ENCODE measurements at places on chromosomes 12 and 14.

- DNase-seq: no peak
Measured at GRCh38 chr12:73514672-73515071, 1023.0 kb upstream of the ATXN7L3B start.

- DNase-seq: peak; percentile 67
Measured at GRCh38 chr12:108633534-108634248, at the start of gene SELPLG. TSS of gene SELPLG (minus strand) at chr12:108633894. CDS start at chr12:108624307, 9,587 bp downstream.

DNA sequence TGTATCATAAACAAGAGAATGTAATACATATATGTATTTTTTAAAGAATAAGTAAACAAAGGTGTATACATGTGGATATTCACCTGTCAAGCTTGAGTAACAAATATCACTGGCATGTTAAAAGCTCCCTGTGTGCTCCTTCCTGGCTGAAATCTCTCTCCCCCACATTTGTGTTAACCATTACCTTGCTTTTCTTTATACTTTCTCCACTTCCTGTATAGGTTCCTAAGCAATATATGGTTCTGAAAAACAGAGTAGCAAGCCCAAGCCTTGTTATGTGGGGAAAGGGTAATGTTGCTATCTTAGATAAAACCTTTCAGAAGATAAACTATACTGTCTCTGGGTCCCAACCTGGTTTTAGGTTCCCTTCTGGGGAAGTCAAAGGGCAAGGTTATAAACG lies 32.3 kb upstream of the TBC1D30 start:
- DNase-seq: no peak

DNA sequence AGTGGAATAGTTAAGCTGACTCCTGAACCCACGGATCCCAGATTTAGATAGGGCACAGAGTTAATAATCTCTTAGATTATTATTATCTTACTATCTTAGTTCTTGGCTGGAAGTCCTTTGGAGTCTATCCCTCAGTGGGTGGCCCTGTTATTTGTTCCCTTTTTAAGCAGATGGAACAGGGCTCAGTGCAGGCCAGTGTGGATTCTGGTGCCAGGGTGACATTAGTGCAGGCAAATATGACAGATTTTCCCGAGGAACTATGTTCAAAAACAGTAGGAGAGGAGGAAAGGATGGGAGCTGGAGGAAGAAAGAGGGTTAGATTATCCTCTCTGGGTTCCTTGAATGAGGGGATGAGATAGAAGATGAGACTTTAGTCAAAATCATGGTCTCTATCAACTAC lies 41.4 kb upstream of the CISTR start:
- no peak for DNase-seq

GRCh38 chr12:3311491-3312103 lies 179.4 kb upstream of the PRMT8 start:
- no peak for DNase-seq

DNA sequence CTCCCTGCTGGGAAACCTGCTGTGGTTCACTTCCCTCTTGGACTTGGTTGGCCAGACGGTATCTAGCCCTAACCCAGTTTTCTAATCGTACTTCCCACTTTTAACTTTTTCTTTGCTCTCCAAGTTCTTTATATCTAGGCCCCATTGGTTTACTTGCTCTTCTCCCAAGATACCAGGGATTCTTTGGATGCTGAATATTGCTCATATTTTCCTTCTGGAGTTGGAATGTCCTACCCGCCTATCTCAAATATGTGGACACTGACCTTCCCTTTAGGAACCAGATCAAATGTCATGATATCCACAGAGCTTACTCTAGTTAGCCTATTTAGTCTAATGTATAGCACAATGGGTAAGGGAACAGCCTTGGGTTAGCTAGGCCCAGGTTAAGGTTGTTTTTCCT lies 228.6 kb downstream of the DACT1 start:
- DNase-seq: no peak

- DNase-seq: no peak
Measured at GRCh38 chr12:132524405-132524804, 34.5 kb downstream of the FBRSL1 start.

DNA sequence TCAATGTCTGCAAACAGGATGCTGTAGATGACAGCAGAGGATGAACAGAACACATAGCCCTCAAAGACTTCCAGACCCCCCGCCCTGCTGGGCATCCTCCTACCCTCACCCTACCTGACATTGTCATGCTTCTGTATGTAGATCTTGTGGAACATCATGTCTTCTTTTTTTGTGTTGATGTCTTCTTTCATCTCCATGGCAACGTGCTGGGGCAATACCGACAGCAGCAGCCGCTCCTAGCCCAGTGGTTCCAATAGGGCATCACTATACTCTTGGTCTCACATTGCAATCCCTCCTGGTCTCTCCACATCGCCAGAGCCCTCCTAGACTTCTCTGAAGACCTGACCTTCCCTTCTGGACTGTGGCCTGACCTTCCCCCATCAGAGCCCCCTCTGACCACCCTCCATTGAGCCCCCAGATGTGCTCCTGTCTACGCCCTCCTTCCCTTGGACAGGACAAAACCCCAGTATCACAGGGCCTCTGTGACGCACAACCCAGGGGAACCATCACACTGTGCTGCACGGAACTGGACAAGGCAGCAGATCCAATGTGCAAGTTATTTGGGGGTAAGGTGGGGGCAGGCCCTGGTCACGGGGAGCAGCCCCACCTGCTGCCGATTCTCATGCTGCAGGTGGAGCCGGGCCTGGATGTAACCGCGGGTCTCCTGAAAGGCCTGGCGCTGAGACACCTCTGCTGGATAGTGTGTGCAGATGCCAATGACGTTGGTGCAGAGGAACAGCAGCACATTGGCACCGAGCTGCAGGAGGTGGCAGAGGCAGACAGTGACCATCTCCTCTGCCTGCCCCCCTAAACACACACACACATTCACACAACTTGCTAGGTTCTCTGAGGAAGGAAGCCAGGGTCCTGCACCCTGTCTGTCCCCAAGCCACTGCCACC lies 11.1 kb downstream of the ADCY6 start:
- DNase-seq: no peak

GRCh38 chr12:128727999-128728398 lies 95.8 kb downstream of the SLC15A4 start:
- DNase-seq: no peak

DNA sequence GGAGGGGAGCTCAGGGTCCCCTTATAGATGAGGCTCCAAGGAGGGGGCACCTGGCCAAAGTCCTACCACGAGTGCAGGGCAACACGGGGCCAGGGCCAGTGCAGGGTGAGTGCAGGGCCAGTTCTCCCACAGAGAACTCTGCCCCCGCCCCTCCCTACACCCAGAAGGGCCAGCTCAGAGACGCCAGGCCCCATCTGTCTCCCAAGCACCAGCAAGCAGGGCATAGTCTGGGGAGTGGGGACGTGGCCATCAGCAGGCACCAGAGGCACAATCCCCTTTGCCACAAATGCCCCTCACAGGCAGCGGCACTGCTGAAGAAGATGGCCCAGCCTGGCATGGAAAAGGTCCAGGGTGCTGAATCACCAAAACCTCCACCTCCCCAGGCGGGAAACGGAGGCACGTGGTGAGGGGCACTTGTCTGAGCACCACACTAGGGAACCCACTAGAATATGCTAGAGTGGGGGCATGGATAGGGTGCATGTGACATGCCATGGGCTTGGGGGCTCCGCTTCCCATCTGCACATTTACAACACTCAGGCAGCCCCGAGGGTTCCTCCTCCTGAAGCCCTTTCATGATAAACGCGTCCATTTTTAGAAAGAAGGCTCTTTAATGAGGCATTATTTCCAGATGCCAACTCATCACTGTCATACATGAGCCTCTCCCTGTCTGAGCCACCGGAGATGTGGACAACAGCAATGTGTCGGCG lies 17.8 kb downstream of the CCDC85C start:
- no peak for DNase-seq

DNA sequence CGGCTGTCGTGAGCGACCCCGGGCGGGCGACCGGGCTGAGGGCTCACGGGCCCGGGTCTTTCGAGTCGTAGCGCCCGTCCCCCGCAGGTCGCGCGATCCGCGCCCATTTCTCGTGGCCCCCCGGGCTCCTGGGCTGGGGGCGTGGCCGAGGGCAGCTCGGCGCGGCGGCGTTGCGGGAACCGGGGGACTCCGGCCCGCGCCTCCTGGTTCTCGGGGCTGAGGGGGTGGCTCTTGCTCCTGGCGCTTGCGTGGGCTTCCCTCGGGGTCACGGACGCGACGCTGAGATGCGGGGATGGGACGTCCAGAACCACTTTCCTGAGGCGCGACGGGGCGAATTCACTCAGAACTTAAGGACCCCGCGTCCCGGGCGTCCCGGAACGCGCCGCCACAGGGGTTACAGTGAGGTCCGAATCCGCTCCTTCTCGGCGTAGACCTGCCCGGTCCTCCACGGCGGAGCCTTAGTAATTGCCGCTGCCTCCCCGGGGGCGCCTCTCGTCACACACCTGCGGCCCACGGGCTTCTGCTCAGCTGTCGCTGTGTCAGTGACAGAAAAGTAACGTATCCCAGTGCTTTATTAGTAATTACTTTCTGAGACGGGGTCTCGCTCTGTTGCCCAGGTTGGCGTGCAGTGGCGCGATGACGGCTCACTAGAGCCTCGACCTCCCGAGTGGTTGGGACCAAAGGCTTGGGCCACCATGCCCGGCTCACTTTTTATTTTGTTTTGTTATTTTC lies 606 bp downstream of the EP400 start:
- DNase-seq: no peak

GRCh38 chr12:69284131-69284530 lies 44.8 kb downstream of the CPSF6 start:
- DNase-seq: no peak

DNA sequence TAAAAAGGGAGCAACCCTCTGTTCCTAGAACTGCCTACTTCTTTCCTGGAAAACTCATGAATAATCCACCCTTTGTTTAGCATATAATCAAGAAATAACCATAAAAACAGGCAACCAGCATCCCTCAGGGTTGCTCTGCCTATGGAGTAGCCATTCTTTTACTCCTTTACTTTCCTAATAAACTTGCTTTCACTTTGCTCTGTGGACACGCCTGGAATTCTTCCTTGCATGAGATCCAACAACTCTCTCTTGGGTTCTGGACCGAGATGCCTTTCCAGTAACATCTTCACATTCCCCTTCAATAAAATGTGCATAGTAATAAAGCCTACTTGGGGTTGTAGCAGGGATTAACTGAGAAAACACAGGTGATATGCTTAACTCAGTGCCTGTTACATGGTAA lies 286.4 kb upstream of the AMIGO2 start:
- DNase-seq: no peak

DNA sequence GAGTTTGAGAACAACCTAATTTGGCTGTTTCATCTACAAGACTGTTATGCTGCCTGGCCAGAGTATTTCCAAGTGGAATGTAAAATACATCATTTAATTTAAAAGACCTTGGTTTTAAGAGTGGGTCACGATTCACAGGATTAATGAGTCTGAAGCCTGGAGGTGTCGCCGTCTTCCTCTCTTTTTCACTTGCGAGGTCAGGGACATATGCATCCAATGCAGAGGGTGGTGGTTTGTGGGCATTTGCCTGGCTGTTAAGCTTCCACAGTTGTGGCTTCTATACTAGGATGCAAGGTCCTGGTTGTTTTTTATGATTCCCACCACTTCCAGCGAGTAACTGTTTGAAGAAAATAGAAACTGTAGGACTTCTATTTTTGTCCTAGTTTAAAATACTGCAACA lies 22.8 kb upstream of the RASSF3 start:
- DNase-seq: no peak

- no peak for DNase-seq
Measured at GRCh38 chr12:88577537-88577936, 2.7 kb downstream of the KITLG start.

GRCh38 chr12:98260276-98260675 lies 255.1 kb upstream of the TMPO start:
- no peak for DNase-seq

DNA sequence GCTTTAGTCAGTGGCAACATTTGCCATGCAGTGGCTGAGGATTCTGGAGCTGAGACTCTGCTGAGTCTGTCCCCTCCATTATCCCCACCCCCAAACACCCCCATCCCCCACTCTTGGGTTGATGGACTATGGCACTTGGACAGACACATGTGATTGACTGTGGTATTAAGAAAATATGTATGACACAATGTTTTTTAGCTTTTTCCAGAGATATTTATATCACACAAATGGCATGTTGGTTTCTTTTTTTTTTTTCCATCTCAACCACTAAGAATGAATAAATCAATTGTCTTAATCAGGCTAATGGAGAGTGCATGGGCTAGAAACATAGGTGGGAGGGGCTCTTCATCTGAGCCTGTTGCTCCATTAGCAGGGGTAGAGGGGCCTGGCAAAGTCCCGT lies 30.7 kb upstream of the MAP1LC3B2 start:
- DNase-seq: no peak

DNA sequence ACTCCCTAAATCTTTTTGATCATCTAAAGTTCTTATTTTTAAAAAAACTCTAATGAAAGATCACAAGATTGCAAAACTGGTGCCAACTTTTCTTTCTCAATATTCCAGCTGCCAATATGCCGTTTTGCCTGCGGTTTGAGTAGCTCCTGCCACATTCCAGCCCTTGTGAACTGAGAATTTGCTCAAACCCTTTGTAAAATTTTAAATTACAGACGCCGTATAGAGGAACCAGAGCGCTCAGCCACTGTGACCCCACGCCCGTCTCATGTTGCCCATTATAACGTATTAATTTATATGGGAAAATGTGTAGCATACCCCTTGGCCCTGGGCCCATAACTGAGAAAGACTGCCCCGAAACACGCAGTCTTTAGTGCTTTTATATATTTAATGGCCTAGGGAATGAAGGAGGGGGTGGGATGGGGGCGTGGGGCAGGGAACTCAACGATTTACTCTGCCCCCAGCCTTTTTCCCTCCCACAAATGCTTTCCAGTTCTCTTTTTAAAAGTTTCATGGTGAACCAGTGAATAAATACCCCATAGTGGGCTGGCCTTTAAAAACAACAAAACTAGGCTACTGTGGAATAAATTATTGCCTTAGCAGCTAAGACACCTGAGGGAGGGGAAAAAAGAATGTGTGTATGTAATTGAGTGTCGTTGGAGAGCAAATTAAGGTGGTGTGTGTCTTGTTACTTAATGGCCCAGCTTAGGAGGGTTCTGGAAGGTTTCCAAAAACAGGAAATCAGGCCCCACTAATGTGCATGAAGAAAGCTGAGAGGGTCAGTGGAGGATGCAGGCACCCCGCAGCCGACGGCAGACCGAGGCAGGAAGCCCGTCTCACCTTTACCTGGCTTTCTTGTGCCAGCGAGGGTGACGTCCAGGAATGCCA lies 45.7 kb upstream of the RFLNA start:
- no peak for DNase-seq

GRCh38 chr14:91750634-91751198 lies 18.8 kb upstream of the CATSPERB start:
- no peak for DNase-seq

DNA sequence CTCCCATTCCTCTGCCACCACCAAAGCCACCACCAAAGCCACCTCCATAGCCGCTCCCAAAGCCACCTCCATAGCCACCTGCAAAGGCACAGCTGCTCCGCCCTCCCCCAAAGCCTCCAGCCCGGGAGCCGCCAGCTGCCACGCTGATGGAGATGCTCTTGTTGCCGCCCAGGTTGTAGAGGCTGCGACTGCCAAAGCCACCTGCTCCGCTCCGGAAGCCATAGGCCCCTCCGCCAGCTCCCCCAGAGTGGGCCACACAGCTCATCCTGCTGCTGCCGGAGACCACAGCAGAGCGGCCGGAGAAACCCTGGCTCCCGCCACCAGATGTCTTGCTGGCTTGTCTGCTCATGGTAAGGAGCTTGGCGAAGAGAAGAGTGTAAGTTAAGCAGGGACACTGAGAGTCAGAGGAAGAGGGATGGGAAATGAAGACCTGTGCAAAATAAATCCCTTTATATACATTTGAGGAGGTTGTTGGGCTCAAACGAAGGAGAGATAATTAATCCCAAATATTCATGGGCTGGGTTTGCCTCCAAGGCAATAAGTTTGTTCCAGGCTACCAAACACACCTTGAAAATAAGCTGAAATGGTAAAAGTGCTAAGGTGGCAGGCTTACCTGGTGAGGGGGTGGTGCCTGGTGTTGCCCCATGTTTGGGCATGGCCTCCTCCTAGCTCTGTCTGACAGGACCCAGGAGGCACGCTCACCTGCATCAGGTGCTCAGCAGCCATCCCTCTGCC lies at the start of gene KRT3:
Gene KRT3 (minus strand): TSS at position 424 of the 735 bp plus-strand sequence. CDS start 75 bp downstream, at position 349.
- no peak for DNase-seq
